ENCODE measurements at places on chromosomes 6 and 20.

GRCh38 chr20:8132484-8133309 lies 631 bp downstream of the PLCB1 start:
- no peak for DNase-seq

GRCh38 chr20:46954490-46955038 lies 59.9 kb downstream of the EYA2 start:
- no peak for DNase-seq

DNA sequence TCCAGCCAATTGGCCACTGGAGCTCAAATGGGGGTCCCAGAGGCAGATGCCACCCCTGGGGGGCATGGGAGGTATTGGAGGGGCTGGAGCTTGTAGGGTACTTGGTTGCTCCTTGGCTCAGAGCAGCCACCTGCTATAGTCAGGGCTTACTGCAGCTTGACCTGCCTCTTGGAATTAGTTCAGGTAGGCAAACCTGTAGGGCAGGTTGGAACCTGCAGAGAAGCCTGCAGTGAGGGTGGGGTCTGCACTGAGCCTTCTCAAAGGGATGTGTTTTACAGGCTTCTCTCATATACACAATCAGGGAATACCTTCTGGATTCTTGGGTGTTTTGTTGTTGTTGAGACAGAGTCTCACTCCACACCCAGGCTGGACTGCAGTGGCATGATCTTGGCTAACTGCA lies 94.2 kb upstream of the MYL9 start:
- DNase-seq, result no peak

GRCh38 chr6:3731700-3732099 lies 19.8 kb downstream of the PXDC1 start:
- DNase-seq, result no peak

GRCh38 chr6:156199182-156199581 lies 578.0 kb upstream of the ARID1B start:
- no peak for DNase-seq

GRCh38 chr20:35155936-35156335 lies 8.8 kb upstream of the EDEM2 start:
- no peak for DNase-seq

- DNase-seq, result no peak
Observed at GRCh38 chr6:166422201-166422940, 39.6 kb upstream of the MPC1 start.

DNA sequence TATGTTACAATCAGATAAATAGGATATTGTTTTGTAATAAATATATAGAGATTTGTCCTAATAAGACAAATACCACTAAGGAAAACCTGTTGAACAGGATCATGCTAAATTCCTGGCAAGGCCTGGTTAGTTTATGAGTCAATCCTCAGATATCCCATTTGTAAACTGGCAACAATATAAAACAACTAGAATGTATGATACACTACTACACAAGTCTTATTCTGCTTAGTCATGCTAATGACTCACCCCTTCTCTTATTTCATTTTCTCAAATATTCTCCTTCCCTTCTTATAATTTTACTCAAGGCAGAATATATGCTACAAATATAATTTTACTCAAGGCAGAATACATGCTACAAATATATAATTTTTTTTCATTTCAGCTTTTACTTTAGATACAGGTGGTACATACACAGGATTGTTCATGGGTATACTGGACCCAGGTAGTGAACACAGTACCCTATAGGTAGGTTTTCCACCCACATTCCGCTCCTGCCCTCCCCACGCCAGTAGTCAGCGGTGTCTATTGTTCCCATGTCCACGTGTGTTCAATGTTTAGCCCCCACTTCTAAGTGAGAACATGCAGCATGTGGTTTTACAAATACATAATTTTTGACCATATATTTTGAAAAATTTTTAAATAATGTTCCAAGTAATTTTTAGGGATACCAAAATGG lies 6.3 kb downstream of the OSER1 start:
- no peak for DNase-seq

- no peak for DNase-seq
Observed at GRCh38 chr6:137123078-137123477, 50.4 kb downstream of the IL22RA2 start.

- no peak for DNase-seq
Observed at GRCh38 chr6:8187209-8187608, 84.9 kb upstream of the EEF1E1 start.

DNA sequence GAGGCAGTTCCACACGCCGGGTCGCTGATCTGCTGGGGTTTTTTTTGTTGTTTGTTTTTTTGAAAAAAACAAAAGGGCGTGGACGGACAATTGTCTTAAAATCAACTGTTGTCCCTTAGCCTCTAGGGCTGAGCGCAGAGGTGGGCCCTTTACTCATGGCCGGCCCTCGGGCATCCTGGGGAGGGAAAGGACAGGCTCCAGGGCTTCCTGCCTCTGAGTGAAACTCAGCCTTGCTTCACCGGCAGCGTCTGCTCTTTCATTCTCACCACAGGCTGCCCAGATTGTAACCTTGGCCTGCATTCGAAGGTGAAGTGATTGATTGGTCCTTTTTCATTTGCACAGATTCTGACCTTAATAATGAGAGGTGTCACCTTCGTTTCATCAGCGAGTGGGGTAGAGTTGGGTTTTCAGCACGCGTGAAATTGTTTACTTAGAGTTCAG lies 797 bp downstream of the SMIM13 start:
- DNase-seq, result no peak

- DNase-seq, result no peak
Observed at GRCh38 chr6:34190504-34191122, 44.7 kb upstream of the GRM4 start.

DNA sequence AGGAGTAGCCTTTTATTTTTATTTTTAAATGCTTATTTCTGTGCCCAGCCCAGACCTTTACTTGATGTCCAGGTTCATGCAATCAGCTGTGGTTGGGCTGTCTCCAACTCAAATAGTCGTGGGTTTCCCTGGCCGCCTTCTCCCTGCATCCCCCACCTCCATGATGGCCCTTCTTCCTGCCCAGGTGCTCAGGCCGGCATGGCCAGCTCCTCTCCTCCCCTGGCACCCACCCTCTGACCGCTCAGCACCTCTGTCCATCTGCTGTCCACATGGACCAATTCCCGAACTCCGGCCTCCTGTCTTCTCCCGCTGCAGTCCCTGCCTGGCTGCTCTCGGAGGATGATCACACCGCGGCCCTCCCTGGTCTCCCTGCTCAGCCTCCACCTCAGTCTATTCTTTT lies 81.2 kb upstream of the SULF2 start:
- no peak for DNase-seq

- no peak for DNase-seq
Observed at GRCh38 chr6:15058200-15059061, 187.4 kb upstream of the JARID2 start.

DNA sequence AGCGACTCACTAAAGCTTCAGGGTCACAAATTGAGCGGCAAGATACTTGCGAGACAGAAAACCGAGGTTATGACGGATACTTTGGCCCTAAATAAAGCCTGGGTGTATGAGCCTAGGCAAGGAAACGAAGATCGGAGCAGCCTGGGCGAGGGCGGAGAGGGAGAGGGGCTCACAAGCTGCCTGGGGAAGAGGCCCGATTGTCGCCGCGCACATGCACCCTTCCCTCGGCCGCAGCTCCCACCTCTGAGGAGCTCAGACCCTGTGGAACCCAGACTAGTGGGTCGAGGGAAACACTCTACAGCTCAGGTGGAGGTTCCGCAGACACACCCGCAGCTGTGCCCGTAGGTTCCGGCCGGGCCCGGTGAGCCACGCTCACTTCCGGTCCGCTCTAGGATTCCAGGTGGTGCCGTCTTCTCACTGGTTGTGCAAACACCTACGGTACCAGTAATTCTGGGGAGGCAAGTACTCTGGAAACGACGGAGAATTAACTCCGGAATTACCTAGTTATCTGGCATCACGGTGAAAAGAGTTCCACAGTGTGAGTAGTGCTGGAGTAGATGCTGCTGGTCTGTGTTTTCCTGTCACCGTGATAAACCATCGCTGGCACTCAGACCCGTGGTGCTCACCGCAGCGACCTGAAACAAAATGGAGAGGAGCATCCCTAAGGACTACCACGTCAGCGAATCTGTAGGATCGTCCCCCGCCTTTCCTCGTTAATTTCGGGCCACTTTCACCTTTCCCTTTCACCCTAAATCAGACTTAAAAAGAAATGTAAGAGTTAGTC lies 61.5 kb downstream of the GPX5 start:
- peak; percentile 47 for DNase-seq

DNA sequence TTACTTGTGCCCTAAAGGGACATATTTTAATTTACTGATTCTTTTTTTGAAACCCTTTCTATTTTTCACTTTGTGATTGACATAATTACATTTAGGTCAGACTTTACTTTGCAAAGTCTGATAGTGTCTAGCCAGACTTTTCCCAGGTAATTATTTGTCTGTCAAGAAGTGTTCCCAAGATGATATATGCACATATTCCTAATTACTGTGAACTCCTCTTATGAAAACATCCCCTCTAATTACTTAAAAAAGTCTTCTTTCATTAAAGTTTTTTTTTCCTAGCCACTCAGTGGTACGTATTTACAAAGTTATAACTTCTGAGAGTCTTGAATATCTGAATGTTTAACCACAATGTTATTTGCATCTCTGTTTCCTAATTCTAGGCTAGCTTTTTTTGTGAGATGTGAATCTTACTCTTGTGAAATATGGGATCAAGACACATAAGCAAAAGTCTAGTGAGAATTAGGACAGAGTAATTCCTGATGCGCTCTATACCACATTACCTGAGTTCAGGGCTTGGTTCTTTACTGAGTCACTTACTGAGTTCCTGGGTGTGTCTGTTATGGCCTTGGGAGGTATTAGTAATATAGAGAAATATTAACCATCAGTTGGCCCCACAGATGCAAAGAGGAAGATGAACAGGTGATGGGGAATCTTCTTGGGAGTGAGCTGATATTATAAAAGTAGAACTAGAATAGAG lies 27.9 kb downstream of the FAM83B start:
- no peak for DNase-seq

GRCh38 chr6:150676344-150676743 lies 76.7 kb downstream of the PLEKHG1 start:
- DNase-seq, result no peak

DNA sequence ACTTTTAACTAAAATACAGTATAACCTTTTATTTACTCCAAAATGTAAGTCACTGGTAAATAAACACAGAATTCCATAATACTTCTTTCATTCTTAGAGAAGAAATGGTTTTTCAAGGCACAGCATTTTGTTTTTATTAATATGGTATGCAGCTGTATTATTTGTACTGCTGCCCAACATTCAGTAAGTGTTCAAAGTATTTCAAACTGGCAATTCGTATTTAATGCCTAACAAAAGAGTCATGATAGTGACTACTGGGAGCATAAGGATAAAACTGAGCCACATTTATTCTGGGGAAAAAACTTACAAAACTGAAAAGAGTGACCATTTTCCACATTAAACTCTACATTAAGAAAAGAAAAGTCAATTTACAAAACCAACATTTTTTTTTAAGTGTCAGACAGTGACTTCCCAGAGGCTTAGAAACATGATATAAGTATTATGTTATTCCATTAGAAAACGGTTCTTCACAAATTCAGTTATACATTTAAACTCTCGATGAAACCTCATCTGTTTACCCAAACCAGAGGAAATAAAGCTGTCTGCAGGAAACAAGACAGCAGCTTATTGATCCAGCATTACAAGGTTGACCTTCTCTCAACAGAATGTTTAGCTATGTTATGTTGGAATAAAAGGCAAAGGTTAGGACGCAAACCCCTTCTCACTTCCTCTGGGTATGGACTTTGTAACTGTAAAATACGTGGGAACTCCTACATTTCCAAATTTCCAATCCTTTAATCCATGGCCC lies 24.3 kb downstream of the EPB41L2 start:
- no peak for DNase-seq

DNA sequence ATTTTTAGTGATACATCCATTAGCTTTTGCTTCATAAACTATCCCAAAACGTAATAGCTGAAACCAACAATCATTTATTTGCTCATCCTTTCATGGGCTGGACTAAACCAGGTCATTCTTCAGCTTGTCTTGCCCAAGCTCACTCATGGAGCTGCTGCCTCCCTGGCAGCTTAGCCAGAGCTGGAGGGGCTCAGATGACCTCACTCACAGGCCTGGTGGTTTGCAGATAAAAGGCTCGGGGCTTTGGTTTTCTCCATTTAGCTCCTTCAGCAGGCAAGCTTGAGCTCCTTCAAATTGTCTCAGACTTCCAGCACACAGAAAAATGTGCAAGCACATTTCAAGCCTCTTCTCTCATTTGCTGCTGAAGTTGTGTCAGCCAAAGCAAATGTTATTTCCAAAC lies 139.1 kb downstream of the BTBD3 start:
- DNase-seq, result no peak

GRCh38 chr6:23587582-23587981 lies 538.4 kb upstream of the NRSN1 start:
- DNase-seq, result no peak

GRCh38 chr6:26388014-26388413 lies 5.1 kb downstream of the BTN2A2 start:
- no peak for DNase-seq

GRCh38 chr6:33967966-33968724 lies 164.3 kb upstream of the MLN start:
- DNase-seq, result peak; percentile 23

DNA sequence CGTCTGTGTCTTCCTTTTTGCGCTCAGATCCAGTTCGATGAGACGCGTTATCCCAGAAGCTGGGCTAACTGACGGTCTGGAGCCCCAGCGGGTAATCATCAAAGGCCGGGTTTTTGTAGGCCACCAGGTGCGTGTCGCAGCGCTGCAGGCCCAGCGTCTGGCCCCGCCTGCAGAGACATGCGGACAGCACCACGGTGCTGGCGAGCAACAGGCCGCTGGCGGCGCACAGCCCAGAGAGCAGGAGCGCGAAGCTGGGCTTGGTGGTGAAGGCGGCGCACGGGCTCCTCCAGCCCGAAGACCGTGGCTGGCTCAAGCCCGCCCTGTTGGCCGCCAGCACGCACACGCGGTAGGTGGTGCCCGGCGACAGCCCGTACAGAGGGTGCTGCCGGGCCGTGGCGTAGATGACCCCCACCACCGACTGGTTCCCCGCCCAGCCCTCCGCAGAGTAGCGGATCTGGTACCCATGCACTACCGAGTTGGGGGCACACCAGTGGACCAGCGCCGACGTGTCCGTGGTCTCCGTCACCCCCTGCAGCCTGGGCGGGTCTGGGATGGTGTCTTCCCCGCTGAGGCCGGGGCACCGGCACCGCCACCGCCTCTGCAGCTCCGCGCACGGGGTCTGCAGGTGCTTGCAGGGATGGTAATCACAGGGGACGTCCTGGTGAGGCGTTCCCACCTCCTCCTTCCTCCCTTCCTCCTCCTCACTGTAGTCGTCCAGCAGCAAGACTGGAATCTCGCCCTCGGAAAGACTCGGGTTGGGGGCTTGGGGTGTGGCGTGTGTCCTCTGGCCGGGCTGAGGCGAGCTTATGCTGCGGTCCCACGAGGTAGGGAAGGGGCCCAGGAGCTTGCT lies 12.7 kb downstream of the LRRN4 start:
- no peak for DNase-seq

DNA sequence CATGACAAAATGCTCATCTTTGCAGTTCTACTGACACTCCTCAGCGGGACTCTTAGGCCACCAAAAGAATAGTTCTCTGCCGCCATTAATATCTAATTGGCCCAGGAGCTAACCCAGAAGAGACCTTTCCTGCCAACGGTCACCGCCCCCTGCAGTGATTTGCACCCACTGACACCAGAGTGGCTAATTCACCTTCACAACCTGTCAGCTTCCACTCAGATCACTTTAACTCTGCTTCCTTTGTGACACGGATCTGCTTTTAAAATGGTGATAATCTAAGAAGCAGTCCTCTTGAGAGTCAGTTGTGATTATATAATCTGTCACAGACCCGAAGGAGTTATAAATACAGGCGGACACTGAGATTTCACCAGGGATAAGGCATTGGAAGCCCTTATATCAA lies 172.8 kb downstream of the FRK start:
- DNase-seq, result no peak
